ENCODE measurements at places on chromosomes 3 and 15.

DNA sequence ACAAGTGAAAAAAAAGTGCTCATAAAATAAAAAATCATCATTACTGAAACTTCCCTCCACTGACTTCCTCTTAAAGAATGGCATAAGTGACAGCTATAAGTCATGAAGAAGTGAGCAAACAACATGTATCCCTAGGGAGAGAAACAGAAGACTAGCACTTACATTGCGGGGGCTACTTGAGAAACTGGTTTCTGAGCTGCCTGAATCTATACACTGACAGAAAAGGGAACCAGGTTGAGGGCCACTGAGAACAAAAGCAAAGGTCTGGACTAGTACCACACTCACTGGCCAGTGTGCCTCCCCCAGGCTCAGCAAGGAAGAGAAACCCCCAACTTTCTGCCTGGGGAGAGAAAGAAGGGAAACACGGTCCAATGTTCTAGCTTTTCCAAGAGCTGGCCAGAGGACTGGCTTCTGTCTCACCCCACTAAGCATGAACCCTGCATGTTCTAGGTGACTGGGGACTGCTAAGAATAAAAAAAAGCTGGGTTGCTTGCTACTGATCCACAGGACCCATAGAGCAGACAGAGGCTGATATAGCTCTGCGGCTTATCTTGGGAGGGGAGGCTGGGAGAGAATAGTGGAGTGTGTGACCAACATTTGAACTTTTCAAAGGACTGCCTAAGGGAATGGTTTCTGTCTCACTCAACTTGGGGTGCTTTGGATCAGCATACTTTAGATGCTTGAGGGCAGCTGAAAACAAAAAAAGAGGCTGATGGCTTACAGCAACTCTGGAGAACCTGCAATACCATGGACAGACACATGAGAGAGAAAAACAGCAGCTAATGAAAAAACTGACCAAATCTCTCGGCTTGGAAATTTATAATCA is 8.1 kb downstream of the RAD18 start:
- DNase-seq, result no peak

DNA sequence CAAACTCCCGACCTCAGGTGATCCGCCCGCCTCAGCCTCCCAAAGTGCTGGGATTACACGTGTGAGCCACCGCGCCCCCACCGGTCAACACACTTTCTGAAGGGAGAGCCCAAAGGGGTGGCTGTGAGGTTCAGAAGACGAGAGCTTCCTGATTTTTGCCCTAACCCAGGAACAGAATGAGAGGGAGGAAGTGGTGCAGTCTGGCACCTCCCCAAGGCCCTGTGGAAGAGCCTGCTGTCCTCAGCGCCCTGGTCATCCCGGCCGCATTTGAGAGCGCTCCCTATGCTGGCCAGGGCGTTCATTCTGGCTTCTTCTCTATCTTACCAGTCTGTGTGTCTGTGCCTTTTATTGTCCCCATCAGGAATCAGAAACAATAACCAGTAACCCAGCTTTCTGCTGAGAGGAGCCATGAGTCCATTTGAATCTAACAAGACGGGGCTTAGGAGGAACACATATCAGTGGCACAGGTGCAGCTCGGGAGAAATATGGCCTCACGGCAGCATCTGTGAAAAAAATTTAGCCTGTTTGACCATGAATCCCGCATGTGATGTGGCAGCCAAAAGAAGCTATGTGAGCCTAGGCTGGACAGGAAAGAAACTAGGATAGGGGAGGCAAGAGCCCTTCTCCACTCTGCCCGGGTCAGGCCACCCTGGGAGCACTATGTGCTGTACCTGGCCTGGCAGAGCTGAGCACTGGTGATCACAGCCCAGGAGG is 12.9 kb downstream of the BDH1 start:
- DNase-seq, result no peak

GRCh38 chr3:13833506-13834257 is 46.2 kb downstream of the WNT7A start:
- no peak for DNase-seq

GRCh38 chr3:32681811-32682210 is 3.2 kb upstream of the CNOT10 start:
- DNase-seq, result no peak

- no peak for DNase-seq
Observed at GRCh38 chr3:191300422-191300821, 28.8 kb upstream of the CCDC50 start.

- DNase-seq, result no peak
Observed at GRCh38 chr3:45964139-45964538, 20.9 kb downstream of the CXCR6 start.

GRCh38 chr3:54243056-54243931 is 120.9 kb downstream of the CACNA2D3 start:
- no peak for DNase-seq

DNA sequence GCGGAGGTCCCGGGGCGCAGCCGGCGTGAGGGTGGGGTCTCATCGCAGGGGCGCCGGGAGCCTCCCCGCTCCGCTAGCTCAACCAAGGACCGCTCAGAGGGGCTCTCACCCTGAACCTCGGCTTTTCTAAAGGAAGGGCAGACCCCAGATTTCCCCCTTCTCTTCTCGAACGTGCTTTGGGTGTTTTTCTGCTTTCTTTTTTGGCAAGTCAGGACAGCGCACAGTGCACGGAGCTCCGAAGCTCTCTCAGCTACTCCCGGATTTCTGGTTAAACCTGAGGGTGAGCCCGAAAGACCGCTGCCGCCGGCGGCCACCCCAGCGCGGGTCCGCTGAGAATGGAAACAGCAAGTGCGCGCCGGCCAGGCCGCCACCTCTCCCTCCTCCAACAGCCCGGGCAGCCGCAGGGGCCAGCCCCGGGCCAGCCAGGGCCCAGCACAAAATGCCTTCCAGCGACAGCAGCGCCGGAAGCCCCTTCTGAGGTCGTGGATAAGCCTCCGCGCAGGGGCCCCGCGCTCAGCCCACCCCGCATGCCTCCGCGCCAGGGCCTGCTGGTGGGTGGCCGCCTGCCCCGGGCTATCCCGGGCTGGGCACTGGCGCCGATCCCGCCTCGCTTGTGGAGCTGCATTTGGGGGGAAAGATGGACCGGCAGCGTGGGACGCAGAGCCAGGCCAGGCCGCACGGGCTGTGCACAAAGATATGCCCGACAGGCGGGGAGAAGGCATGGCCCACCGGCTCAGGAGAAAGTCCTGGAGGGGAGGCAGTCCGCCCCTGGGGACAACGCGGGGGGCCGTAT is 8.2 kb upstream of the OCA2 start:
- no peak for DNase-seq

GRCh38 chr15:31338318-31338878 is 11.8 kb downstream of the KLF13 start:
- no peak for DNase-seq

DNA sequence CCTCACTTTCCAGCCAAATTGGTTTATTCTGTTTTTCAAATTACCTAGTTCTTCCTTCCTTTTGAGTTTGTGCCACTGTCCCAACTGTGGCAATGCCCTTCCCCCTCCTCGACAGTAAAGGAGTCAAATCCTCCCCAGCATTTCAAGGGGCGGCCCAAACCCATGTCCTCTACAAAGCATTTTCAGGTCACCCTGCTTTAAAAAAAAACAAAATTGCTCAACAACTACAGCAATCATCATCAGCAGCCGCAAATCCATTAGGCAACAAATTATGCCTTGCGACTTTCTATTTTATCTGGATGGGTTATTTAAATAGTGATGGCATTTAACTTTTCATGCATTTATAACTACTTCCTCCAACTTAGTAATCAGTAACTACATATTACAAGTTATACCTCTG is 32.7 kb downstream of the PLD1 start:
- DNase-seq, result no peak

GRCh38 chr3:69011096-69011730 is 2.3 kb downstream of the EOGT start:
- no peak for DNase-seq

DNA sequence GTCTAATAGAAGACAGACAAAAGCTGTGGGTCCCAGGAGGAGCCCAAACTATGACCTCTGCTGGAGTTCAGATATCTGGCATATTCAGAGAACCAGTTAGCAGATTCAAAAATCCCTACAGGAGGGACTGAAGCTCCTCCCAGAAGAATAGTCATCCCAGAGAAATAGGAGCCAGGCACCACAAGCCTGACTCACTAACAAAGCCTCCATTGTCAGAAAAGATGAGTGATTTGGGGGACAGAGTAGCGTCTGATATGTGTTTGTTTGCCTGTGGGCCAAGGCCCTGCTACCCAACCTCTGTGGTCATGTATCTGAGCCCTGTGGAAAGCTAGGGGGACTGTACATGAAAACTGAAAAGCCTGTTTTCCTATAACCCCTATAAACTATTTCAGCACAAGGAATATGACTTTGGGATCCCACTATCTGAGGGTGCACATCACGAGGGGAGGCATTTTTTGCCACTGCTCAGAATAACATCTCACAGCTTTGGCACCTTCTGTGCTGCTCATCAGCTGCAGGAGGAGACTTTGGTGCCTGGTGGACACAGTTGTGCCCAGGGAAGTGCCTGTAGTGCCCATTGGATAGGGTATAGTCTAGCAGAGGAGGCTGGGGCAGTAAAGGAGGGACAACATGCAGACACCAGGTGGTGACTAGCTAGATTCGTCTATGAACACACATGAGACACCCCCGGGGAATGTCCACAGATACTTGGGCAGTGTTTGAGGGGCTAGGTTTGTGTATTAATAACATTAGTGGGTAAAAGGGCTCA is 9.7 kb upstream of the LARP6 start:
- DNase-seq, result no peak

GRCh38 chr3:38031022-38031994 is 1.9 kb upstream of the PLCD1 start:
- DNase-seq, result no peak

- DNase-seq, result no peak
Observed at GRCh38 chr15:83164111-83164770, 43.4 kb downstream of the HDGFL3 start.

- no peak for DNase-seq
Observed at GRCh38 chr3:154559623-154560022, 129.6 kb upstream of the GPR149 start.

GRCh38 chr15:59148153-59148833 is 43.3 kb downstream of the CCNB2 start:
- no peak for DNase-seq

DNA sequence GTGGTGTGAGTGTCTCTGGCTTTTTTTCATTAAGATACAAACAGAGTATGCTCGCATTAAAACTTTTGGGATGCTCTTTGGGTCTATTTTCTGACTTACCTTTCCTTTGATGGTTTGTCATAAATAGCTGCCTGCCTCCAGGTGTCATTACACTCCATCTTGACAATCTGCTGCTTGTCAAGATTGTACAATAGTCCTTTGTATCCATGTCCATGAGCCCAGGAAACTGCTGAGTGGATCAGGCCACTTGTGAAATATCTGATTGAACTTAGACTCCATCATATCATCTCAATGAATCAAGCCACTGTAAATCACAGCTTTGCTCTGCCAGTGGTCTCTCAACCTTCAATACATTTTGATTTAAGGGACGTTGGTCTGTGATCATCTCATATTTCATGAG is 135.2 kb downstream of the ECT2 start:
- no peak for DNase-seq

DNA sequence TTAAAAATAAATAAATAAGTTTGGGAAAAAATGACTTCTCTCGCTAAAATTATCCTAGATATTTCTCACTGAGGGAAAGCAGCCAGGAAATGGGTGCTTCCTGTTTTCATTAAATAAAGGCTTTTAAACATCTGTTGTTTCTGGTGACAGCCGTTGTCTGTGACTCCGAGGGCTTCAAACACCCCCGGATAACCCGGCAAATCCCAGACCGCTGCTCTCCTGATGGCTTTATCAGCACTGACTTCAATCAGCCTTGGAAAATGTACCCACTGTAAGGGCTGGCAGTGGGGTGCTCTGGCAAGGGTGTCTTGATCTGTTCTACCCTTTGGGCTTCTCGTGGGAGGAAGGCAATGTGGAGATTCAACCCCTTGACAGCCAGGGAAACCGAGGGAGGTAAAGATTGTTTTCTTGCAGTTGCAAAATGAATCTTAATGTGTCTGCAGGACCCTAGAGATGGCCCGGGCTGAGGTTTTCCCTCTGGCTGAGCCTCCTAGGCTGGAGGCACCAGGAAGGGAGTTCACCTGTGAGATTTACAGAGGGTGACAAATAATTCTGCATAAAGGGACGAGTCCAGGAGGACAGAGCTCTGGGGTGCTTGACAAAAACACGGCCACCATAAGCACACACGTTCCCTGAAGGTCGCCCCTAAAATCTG is 33.6 kb upstream of the SEC13 start:
- DNase-seq, result no peak

GRCh38 chr3:131020122-131020693 is 6.4 kb downstream of the ASTE1 start:
- DNase-seq, result no peak

- DNase-seq, result no peak
Observed at GRCh38 chr3:103906304-103906703, 1460.4 kb upstream of the ALCAM start.

GRCh38 chr3:171770689-171771620 is 39.3 kb downstream of the PLD1 start:
- no peak for DNase-seq

DNA sequence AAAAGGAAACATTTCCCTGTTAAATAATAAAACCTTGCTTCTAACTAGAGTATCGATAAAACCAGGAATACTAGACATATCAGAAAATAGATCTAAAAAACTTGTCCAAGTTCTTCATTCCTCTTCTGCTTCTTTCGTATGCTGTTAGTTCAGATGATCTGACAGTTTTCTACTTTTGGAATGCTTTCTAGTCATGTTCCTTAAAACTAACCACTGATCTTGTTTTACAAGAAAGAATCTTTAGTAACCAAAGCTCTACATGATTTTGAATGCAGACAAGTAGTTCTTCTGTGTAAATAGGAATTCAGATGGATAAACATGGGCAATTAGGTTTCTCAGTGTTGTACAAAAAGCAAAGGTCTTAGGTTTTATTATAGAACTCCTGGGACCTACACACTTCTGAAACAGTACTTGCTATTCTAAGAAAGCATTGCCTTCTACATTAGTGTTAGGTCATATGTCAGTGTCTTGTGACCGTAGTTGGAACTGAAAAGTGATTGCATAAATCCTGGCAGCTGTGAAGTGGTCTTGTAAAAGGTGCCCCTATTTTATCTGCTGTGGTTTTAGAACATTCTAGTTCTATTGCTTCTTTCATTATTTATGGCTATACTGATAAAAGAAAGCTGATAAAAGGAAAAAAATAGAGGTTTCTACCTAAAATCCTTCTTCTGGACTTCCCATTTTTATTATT is 40.7 kb downstream of the SNRK start:
- no peak for DNase-seq

- no peak for DNase-seq
Observed at GRCh38 chr3:25041871-25042584, 386.0 kb upstream of the RARB start.

DNA sequence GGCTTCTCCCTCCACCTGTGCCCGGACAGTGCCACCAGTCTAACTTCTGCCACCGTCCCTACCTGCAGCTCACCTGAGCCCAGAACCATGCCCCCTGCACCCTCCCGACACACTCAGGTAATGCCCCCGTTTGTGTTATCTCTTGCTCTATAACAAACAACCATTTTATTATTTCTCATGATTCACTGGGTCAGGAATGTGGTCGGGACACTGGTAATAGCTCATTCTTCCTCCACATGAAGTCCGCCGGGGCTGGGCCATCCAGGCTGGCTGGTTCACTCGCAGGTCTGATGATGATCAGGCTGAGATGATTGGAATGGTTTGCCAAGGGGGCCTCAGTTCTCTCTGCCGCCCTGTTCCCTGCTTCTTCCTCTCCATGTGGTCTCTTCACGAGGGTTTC is 20.3 kb upstream of the NR2E3 start:
- DNase-seq, result no peak

GRCh38 chr3:7752005-7752404 is 749.6 kb upstream of the LMCD1 start:
- no peak for DNase-seq

Data from activated CD4-positive, alpha-beta T cell treated with anti-CD3 and anti-CD28 coated beads, Interleukin-2, amount 50 U/mL, for 24 hours (primary cell).